ENCODE measurements at places on chromosomes 16 and 17.

DNA sequence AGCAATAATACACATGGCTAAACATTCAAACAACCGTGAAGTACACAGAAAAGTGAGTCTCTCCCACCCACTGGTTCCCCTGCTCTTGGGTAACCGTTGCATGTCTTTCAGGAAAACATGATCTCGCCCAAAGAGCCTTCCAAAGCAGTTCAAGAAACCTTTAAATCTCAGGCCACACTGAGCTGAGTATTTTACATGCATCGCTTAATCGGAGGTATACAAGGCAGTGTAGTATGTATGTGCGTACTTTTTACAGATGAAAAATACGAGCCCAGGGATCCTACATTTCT, 741 bp upstream of the DEXI start:
- no peak for DNase-seq

GRCh38 chr16:16045879-16046278, 96.5 kb downstream of the ABCC1 start:
- no peak for DNase-seq

- no peak for DNase-seq
Measured at GRCh38 chr17:45651145-45651709, 132.9 kb upstream of the CRHR1 start.

DNA sequence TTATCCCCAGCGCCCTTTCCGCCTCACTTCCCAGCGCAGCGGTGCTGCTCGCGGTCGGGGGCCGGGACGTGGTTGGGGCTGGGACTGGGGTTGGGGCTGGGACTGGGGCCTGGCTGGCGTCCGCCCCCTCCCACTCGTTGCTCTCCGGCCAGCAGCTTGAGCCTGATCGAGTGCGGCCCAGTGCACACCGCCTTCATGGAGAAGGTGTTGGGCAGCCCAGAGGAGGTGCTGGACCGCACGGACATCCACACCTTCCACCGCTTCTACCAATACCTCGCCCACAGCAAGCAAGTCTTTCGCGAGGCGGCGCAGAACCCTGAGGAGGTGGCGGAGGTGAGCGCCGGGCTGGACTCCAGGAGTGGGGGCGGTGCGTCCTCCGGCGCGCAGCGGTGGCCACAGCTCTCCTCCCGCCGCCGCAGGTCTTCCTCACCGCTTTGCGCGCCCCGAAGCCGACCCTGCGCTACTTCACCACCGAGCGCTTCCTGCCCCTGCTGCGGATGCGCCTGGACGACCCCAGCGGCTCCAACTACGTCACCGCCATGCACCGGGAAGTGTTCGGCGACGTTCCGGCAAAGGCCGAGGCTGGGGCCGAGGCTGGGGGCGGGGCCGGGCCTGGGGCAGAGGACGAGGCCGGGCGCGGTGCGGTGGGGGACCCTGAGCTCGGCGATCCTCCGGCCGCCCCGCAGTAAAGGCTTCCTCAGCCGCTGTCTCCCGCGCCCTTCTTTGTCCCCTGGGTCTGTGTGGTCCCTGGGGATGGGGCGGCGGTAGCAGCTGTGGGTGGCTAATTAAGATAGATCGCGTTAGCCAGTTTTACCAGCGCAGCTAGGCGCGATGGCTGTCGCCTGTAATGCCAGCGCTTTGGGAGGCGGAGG, 1.8 kb downstream of the HSD17B1 start:
- peak; percentile 69 for DNase-seq

- DNase-seq = no peak
Measured at GRCh38 chr17:60390925-60391470, 935 bp downstream of the USP32 start.

GRCh38 chr16:10266809-10267208, 84.6 kb upstream of the GRIN2A start:
- DNase-seq = peak; percentile 25

DNA sequence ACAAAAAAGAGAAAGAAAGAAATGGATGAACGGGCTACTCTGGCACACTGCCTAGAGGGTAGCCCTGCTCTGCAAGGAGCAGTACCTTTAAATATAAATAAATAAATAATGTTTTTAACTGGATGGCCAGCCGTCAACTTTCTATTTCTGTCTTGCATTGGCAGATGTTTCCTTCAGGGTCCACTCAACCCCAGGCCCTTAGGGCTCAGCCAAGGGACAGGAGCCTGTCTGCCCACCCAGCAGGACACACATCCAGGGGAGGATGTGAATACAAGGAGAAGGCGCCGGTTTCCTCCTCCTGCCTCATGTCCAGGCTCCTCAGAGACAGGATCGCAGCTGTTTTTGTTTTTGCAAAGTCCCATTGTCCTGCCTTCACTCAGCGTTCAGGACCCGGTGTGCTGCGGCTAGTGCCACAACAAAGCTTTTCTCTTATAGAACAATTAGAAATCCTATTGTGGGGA, 22.6 kb downstream of the TTYH2 start:
- DNase-seq = no peak

DNA sequence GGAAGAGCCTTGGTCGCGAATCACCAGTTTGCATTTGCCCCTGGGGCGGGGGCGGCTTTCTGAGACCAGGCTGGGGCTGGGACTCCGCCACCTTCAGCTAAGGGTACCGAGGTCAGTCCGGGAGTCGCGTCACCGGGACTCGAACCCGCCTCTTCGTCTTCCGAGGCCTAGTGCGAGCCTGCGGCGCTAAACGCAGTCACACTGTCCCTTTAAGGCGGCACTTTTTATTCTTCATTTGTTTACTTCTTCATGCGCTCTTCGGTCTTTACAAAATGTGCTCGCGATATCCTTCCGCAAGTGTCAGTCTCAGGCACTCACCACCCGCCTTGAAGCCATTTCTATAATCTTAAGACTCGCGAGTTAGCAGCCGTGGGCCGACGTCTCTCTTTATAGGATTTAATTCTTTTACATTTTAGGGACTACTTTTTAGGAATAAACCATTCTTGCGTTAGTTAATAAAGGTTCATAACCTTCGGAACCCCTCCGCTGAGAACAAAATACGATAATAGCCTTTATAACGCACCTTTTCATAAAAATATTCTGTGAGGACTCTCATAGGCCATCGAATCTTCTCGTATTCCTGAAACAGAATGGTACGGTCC, 593 bp upstream of the HEXIM1 start:
- DNase-seq = peak; percentile 75

DNA sequence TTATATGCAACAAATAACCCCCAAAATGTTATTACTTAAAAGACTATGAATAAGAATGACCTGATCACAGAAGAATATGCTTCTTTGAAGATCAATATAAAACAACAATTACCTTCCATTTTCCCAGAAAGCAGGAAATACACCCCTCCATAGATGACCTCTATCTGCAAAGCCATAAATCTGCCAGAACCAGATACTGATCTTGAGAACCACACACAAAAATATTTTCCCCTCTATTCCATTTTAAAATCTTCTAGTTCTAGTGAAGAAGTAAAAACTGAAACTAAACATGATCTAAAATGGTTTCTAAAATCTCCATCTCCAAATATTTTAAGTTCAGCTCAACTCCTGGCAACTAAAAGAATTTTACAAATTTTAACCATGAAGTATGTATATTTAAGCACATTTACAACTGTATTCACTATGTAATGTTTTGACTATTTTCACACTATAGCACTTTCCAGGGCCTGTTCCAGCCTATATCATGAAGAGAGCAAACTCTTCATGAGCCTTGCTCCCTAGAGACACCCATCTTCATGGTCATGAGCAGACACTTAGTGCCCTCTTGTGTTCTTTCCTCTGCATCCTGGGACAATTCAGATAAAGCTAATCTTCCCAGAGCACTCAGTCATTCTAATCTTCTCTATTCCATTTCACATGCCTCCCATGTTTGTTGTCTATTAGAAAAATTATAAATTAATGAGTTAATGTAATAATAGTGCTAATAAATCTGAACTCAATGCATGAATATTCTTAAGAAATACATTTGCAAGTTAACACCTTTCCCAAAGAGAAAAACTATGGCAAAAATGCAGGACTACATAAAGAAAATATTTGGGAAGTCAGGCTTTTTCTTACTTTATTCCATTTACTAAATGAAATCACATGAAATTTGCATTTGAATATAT, 87.0 kb downstream of the HELZ start:
- DNase-seq = no peak

GRCh38 chr17:28871056-28871579, 16.3 kb downstream of the ERAL1 start:
- peak; percentile 21 for DNase-seq

GRCh38 chr16:10828851-10829366, 10.3 kb upstream of the TVP23A start:
- DNase-seq = no peak

- no peak for DNase-seq
Measured at GRCh38 chr17:64767269-64767997, 105.3 kb upstream of the SMURF2 start.

- DNase-seq = no peak
Measured at GRCh38 chr16:15874745-15875314, 13.6 kb downstream of the CEP20 start.

DNA sequence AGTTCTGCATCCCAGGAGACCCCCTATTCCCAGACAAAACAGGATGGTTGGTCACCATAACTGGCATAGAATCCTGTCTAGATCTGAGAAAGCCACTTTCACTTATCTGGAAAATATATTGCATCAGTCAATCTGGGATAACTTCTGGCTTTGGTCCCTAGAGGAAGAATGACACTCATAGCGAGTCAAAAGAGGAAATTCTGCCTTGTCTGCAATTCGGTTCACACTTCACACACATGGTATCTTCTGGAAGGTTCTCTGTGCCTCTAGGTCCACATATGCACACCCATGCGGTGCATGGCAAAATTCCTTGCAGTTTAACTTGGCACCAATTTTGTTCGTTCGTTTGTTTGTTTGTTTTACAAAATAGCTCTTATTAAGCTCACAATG, 49.2 kb upstream of the WSCD1 start:
- DNase-seq = no peak

- DNase-seq = no peak
Measured at GRCh38 chr16:76665571-76666275, 388.5 kb downstream of the CNTNAP4 start.

- DNase-seq = peak; percentile 64
Measured at GRCh38 chr17:77475016-77475976, 334.5 kb downstream of the SEC14L1 start.

DNA sequence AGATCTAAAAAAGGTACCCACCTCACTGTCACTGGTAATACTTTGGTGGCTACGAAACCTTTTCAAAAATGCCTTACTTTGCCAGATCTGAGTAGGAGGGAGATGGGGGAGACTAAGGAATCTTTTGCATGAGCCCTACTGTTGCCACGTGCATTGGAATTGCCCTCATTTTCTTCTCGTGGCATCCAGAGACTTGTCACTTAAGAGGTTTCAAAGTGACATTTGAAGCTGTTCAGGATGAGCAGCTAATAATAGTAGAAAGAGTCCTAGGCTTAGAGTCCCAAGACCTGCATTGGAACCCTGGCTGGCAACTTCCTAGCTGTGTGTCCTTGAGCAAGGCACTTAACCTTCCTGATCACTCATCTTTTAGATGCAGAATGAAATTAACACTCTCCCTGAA, 43.5 kb downstream of the GPRC5B start:
- DNase-seq = no peak

DNA sequence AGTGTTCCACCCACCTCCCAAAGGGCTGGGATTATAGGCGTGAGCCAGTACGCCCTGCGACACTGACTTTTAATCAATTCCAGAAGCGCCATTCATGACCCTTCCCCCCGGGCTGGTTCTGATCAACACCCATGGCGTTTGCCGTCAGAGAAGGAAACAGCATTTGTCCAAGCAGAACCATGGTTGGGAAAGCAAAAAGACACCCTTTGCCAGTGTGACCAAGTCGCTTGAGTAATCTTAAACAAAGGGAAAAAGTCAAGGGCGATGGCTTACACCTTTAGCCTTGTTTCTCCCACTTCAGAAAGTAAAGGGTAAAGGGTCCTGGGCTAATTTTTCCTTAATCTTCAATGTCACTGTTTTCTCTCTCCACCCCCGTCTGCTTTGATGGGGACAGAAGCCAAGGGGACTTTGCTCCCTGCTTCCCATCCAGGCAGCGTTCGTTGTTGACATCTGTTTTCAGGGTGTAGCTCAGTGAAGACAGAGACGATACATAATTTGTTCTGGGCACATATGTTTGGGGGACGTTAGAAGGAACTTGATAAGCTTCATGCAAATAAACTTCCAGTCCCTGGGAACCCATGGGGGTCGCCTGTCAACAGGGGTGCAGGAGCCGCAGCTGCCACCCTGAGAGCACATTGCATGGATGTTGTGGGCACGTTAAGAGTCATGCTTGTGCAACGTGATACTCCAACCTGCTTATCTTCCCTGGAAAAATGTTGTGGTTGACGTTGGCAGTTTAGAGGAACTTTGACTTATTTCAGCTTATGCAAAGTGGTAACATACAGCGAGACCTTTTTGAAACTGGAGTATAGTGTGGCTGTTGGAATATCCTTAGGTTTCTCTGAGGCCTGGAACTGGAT, 50.6 kb upstream of the TANGO6 start:
- no peak for DNase-seq

- DNase-seq = no peak
Measured at GRCh38 chr17:81417879-81418709, 22.8 kb downstream of the BAHCC1 start.

- DNase-seq = no peak
Measured at GRCh38 chr17:67912656-67913055, 83.6 kb downstream of the C17orf58 start.

- no peak for DNase-seq
Measured at GRCh38 chr17:47695429-47696376, 1.7 kb downstream of the TBKBP1 start.

- DNase-seq = no peak
Measured at GRCh38 chr17:9537177-9537776, 38.3 kb downstream of the STX8 start.

DNA sequence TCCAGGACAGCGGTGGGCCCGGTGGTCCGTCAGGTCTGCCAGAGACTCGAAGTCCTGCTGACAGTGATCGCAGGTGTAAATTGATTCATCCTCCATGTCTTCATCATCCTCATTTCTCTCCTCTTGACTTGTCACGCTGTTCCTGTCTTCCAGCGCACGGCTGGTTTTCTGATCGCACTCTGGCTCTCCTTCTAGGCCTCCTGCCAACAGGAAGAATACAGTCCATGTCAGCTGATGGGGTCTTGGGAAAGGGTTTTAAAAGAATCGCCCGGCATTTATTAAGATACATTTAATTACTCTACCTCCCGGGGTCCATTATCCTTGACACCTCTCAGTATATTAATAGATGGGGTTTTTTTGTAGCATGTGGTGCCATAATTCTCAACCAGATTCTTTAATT, 125.1 kb downstream of the ZNF423 start:
- DNase-seq = no peak

- DNase-seq = no peak
Measured at GRCh38 chr17:43456661-43457361, 27.0 kb upstream of the DHX8 start.

- DNase-seq = no peak
Measured at GRCh38 chr16:55338646-55339045, 14.6 kb downstream of the IRX6 start.

GRCh38 chr16:77762262-77762661, 26.1 kb upstream of the VAT1L start:
- no peak for DNase-seq
